ENCODE measurements at places on chromosomes 5 and 9.

DNA sequence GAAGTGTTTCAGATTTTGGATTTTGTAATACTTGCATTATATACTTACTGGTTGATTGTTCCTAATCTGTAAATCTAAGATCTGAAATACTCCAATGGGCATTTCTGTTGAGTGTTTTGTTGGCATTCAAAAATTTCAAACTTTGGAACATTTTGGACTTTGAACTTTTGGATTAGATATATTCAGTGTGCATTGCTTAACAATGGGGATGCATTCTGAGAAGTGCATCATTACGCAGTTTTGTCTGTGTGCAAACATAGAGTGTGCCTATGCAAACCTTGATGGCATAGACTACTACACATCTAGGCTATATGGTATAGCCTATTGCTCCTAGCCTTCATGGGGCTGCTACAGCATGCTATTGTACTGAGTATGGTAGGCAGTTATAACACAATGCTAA is 325.4 kb downstream of the KDM4C start:
- H3K4me1 ChIP-seq: no peaks in the 10 kb centered on the region
- no peak overlapping the region for H3K27ac ChIP-seq
- H3K4me3 ChIP-seq: no peak overlapping the region
- H3K36me3 ChIP-seq: peaks cover 18% of the 10 kb centered on the region

- no peaks in the 10 kb centered on the region for H3K4me1 ChIP-seq
- H3K4me3 ChIP-seq: no peak overlapping the region
- no peak for DNase-seq
- H3K27me3 ChIP-seq: peaks cover 10% of the 10 kb centered on the region
- H3K27ac ChIP-seq: no peak overlapping the region
Measured at GRCh38 chr9:89664896-89665329, 60.1 kb downstream of the GADD45G start.

DNA sequence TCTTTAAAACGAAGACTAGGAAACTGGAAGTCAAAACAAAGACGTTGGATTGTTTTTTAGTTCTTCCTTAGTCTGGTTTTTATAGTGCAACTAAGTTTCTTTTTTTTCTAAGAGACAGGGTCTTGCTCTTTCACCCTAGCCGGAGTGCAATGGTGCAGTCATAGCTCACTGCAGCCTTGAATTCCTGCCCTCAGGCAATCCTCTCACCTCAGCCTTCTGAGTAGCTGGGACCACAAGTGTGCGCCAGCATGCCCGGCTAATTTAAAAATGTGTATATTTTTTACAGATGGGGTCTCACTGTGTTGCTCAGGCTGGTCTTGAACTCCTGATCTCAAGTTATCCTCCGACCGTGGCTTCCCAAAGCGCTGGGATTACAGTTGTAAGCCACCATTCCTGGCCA is 27.6 kb downstream of the ZFYVE16 start:
- H3K36me3 ChIP-seq: peaks cover 34% of the 10 kb centered on the region
- H3K27ac ChIP-seq: no peak overlapping the region
- H3K4me1 ChIP-seq: no peaks in the 10 kb centered on the region
- H3K27me3 ChIP-seq: no peaks in the 10 kb centered on the region

DNA sequence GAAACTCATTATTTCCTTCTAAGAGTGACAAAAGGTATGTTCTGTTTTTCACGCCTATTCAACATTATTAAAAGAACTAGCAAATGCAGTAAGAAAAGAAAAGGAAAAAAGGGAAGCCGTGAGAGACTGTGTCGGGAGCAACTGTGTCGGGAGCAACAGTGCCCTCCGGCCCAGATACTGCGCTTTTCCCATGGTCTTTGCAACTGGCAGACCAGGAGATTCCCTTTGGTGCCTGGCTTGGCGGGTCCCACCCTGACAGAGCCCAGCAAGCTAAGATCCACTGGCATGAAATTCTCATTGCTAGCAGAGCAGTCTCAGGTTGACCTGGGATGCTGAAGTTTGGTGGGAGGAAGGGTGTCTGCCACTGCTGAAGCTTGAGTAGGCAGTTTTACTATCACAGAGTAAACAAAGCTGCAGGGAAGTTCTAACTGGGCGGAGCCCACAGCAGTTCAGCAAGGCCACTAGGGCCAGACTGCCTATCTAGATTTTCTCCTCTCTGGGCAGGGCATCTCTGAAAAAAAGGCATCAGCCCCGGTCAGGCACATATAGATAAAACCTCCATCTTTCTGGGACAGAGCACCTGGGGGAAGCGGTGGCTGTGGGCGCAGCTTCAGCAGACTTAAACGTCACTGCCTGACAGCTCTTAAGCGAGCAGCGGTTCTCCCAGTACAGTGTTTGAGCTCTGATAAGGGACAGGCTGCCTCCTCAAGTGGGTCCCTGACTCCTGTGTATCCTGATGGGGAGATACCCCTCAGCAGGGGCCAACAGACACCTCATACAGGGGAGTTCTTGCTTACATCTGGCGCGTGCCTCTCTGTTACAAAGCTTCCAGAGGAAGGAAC is 1237.4 kb upstream of the CDH18 start:
- no peaks in the 10 kb centered on the region for H3K4me1 ChIP-seq
- no peaks in the 10 kb centered on the region for H3K36me3 ChIP-seq
- H3K27me3 ChIP-seq: no peaks in the 10 kb centered on the region

- no peak overlapping the region for H3K4me3 ChIP-seq
- peaks cover 1% of the 10 kb centered on the region for H3K27me3 ChIP-seq
- peaks cover 5% of the 10 kb centered on the region for H3K4me1 ChIP-seq
- no peaks in the 10 kb centered on the region for H3K36me3 ChIP-seq
Measured at GRCh38 chr9:36006549-36007315, 30.0 kb upstream of the RECK start.

- no peak for DNase-seq
- H3K27ac ChIP-seq: no peak overlapping the region
- no peak overlapping the region for H3K4me3 ChIP-seq
- H3K4me1 ChIP-seq: no peaks in the 10 kb centered on the region
- H3K27me3 ChIP-seq: peaks cover 3% of the 10 kb centered on the region
Measured at GRCh38 chr5:56493766-56494165, 260.6 kb upstream of the ANKRD55 start.
